ENCODE measurements at places on chromosomes 5 and 9. TPM values are rescaled to one million over a fixed set of nuclear protein-coding genes. Genes with fewer than 3 reads are reported as not detected.

Gene CD74
- total RNA-seq: 0.76 TPM

Gene ARHGEF39
- 6.5 TPM for total RNA-seq

Gene WDR38
- not detected for total RNA-seq

DNA sequence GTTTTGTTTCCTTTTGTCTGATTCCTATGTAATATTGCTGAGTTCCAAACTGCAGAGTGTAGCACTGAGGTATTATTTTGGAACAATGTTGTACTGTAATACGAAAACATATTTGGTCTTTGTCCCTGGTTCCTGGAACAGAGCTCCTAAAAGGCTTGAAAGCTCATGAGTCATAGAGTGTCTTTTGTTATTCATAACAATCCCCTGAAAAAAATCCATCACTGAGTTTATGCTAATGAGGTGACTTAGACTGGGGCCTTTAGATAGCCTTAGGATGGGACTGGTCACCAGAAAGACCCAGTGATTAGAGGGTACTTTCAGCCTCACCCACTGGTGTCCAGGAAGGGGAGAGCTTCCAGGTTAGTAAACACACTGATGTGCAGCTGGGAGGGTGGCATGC is 132.7 kb upstream of the POU5F2 start:
- peaks cover 9% of the 10 kb centered on the region for H3K4me1 ChIP-seq
- DNase-seq: peak; percentile 77
- no peaks in the 10 kb centered on the region for H3K27me3 ChIP-seq
- no peak overlapping the region for H3K4me3 ChIP-seq

- no peaks in the 10 kb centered on the region for H3K36me3 ChIP-seq
- H3K4me1 ChIP-seq: no peaks in the 10 kb centered on the region
- H3K4me3 ChIP-seq: no peak overlapping the region
Observed at GRCh38 chr5:145787996-145788395, 47.1 kb downstream of the PRELID2 start.

- DNase-seq: no peak
- H3K4me1 ChIP-seq: no peaks in the 10 kb centered on the region
- no peak overlapping the region for H3K27ac ChIP-seq
- H3K4me3 ChIP-seq: no peak overlapping the region
- no peaks in the 10 kb centered on the region for H3K36me3 ChIP-seq
- no peaks in the 10 kb centered on the region for H3K27me3 ChIP-seq
Observed at GRCh38 chr5:117435203-117435602, 860.6 kb upstream of the SEMA6A start.

DNA sequence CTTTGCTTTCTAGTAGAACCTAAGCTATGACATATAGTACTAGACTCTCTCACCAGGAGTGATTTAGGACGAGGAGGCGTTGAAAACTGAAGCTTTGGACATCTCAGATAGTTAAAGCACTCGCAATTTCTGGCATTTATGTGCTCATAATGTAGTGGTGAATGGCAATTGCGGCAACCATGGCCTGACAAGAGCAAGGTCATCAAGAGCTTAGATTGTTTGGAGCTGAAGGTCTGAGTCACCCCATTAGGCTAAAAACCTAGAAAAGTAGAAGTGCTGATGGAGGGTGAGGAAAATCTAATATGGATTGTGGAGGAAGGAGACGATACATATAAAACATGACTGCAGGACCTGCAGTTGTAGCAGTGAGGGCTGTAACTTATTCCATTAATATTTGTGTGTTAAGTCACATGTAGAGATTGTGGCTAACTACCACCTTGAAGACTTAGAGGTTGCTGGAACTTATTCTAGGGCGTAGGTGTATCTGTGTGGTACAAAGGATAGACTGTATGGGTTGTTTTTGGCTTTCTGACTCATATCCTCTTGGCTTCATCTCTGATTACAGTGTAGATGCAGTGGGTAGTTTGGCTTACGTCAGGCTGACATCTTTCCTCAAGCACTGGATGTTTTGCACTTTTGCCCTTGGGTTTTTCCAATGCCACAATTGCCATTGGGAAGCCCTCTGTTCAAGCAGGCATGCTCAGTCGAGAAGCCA is 138.9 kb upstream of the CDKN2B start:
- peaks cover 33% of the 10 kb centered on the region for H3K4me1 ChIP-seq
- DNase-seq: peak; percentile 69
- H3K27me3 ChIP-seq: no peaks in the 10 kb centered on the region

DNA sequence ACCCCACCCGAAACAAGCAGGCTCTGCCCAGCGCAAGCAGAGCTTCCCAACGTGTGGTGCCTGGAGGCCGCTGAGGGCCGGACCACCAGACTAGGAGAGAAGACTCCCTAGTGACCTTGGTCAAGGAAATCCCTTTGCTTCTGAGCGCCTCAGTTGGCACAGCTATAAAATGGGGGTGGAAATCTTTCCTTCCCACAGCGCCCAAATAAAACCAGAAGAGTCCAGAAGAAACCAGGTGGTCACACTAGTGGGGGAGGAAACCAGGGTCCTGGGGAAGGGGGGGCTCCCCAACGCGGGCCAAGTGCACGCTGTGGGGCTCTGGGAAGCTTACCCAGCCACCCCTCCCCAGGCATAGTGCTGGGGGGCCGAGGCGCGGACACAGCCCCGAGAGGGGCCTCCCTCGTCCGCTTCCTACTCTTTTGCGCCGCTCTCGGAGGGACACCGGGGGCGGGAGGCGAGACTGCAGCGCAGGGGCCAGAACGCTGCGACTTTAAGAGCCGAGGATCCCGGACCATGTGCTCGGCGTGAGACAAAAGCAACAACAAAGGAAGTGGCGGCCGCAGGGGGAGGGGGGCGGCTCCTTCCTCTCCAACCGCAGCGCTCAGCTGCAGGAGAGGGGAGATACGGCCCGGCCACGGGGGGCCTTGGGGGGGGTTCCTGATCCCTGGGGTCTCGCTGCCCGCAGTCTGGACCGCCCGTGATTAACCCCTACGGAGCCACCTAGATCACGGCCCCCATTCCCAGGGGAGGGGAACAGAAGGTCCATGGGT is 885 bp downstream of the RNF44 start:
- peak overlapping the region; percentile 79 for H3K4me3 ChIP-seq
- no peaks in the 10 kb centered on the region for H3K27me3 ChIP-seq
- peaks cover 44% of the 10 kb centered on the region for H3K4me1 ChIP-seq
- no peaks in the 10 kb centered on the region for H3K36me3 ChIP-seq
- peak overlapping the region; percentile 83 for H3K27ac ChIP-seq

GRCh38 chr5:122391621-122392020 is 79.6 kb downstream of the SNCAIP start:
- no peak overlapping the region for H3K4me3 ChIP-seq
- DNase-seq: no peak
- no peaks in the 10 kb centered on the region for H3K36me3 ChIP-seq
- H3K27ac ChIP-seq: no peak overlapping the region
- no peaks in the 10 kb centered on the region for H3K4me1 ChIP-seq

- H3K27ac ChIP-seq: no peak overlapping the region
- no peaks in the 10 kb centered on the region for H3K4me1 ChIP-seq
- no peak overlapping the region for H3K4me3 ChIP-seq
- H3K36me3 ChIP-seq: no peaks in the 10 kb centered on the region
- no peak for DNase-seq
Observed at GRCh38 chr9:8628791-8629190, 829.2 kb upstream of the DMAC1 start.

Data from endothelial cell of umbilical vein (primary cell).